Muscle of leg (tissue), 16 donors: ENCODE measurements at places on chromosomes 2 and 18. TPM values are rescaled to one million over a fixed set of nuclear protein-coding genes. Genes with fewer than 3 reads are reported as not detected.

The ATOH8 gene
- polyA plus RNA-seq = 14.0 TPM

- no peak for DNase-seq
- peaks cover 9% of the 10 kb centered on the region for H3K27me3 ChIP-seq
- H3K36me3 ChIP-seq = no peaks in the 10 kb centered on the region
Measured at GRCh38 chr2:240348522-240348921, 86.9 kb upstream of the GPC1 start.

The DLX2 gene
- 0.11 TPM for polyA plus RNA-seq

DNA sequence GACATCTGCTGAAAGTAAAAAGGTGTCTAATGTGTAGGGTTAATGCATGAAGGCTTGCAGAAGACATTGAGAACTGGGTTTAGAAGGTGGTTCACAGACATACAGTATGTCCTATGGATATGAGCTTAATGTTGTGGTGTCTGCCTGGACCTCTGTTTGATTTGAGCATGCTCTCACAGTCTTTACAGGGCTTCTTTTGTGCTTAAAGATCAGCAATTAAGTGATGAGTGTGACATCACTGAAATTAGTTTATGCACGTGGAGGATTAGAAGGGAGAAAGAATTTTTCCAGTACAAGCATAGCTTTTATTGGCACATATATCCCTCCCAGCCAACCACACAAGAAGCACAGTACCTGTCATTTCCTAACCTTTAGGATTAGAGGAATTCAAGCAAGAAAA lies 367.5 kb upstream of the RAB12 start:
- H3K36me3 ChIP-seq = peaks cover 6% of the 10 kb centered on the region
- no peaks in the 10 kb centered on the region for H3K27me3 ChIP-seq
- H3K27ac ChIP-seq = no peak overlapping the region
- no peak for DNase-seq

The PPP1R1C gene
- polyA plus RNA-seq = 0.74 TPM

DNA sequence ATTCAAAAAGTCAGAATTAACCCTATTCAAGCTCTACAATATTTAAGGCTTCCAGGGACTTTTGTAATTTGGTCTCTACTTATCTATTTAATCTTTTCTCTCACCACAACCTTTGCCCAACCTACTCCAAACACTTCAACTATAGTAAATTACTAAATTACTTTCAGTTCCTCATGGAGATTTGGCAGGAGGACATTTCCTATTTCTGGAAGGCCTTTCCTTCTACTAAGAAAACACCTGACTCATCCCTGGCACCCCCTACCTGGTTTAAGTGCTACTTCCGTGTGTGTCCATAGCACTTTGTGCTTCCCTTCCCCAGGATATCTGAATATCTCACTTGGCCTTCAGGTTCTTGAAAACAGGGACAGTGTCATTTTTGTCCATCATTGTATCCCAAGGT lies 96.3 kb downstream of the UPP2 start:
- no peaks in the 10 kb centered on the region for H3K36me3 ChIP-seq
- no peaks in the 10 kb centered on the region for H3K27me3 ChIP-seq
- H3K27ac ChIP-seq = no peak overlapping the region
- no peak overlapping the region for H3K4me3 ChIP-seq
- H3K4me1 ChIP-seq = peaks cover 4% of the 10 kb centered on the region

The ACYP2 gene
- 27.1 TPM for polyA plus RNA-seq

The UGT1A4 gene
- not detected for polyA plus RNA-seq

GRCh38 chr18:11724781-11725180 lies 35.7 kb downstream of the GNAL start:
- no peak overlapping the region for H3K4me3 ChIP-seq
- DNase-seq = no peak
- H3K4me1 ChIP-seq = no peaks in the 10 kb centered on the region
- no peak overlapping the region for H3K27ac ChIP-seq
